ENCODE measurements at places on chromosomes 4 and X.

- peak; percentile 1 for DNase-seq
Observed at GRCh38 chrX:46125111-46125510, 420.1 kb downstream of the ZNF674 start.

DNA sequence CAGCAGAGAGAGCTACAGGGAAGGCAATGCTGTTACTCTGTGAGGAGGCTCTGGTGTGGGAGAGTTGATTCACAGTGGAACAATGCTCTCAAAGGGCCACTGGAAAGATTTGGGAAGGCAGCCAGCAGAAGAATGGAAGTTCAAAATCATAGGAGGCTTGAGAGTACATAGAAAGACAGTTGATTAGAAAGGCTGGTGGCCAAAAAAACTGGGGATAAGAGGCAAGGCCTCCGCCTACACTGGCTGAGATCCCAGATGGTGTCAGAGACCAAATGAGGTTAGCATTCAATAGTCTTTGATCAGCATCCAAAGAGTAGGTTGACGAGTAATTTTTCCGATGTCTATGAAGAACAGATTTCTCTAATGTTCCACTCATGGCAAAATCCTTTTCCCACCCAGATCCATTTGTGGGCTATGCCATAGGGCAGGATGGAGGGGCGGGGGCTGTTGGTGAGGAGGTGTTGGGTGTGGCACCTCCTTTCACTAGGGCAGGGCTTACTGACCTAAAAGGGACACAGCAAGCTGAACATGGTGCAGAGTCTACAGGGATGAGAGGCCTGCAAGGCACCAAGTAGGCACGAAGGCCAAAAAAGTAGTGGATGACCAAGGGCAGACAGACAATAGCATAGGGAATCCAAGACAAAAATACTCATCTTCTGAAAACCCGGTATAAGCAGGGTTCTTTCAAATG lies 15.1 kb downstream of the TEC start:
- no peak for DNase-seq

DNA sequence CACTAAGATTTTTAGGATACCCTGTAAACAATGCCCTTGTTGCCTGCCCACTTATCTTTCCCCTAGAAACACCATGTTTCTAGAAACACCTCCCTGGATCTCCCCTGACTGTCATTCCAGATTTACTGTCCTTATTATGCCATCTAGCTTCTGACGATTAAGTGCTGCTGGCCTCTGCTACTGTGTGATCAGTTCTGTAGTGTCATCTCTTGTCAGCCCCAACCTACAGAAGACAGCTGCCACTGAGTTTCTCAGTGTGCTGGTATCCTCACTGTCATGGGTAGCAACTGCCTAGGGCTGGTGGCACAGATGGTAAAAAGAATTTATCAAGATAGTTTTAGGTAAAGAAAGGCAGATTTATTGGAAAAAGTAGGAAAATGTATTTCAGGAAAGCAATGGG lies 68.7 kb upstream of the WWC2 start:
- DNase-seq: no peak

GRCh38 chrX:2574271-2574670 lies 73.5 kb upstream of the DHRSX start:
- no peak for DNase-seq

- no peak for DNase-seq
Observed at GRCh38 chrX:47507153-47507867, 24.3 kb upstream of the ZNF41 start.

GRCh38 chr4:150960079-150960478 lies 55.0 kb downstream of the LRBA start:
- DNase-seq: no peak

DNA sequence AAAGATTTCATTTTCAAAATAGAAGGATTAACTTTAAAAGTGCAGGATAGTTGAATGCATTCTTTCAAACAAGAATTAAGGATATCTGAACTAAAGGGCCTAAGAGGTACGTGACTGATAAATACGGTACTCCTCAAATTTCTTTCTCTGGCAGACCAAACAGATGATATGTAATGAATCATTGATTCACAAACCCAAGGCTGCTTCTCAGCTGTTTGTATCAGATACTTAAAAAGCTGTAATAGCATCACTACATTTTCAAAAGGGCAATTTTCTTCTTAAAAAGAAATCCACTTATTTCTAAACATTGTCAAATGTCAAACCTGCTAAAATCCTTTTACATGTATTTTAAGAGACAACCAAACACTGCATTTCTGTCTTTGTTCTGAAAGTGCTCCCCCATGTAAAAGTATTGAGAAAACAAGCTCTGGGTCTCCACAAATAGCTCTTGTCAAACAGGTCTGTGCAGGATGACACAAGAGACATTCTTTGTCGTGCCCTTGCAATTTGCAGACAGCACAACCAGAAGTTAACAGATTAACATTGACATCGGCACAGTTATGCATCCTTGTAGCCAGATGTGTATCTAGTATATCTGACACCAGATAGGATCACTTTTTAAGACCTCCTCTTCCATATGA lies 82.0 kb downstream of the MANBA start:
- DNase-seq: no peak

DNA sequence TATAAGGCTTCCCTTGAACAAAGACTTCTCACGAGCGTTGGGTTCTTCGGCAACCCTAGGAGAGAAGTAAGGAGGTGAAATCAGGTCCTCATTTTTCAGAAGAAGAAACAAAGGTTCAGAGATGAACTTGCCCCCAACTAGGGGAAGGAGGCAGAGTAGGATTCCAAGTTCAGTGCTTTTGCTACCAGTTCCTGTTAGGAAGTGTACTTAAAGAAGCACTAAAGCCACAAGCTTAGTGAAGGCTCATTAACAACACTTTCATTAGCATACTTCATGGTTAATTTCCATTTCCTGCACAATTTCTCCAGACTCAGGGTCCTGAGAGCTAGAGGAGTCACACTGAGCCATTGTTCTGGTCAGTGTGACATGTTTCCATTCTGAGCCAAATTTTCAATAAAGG lies 52.1 kb downstream of the VSIG4 start:
- peak; percentile 73 for DNase-seq

DNA sequence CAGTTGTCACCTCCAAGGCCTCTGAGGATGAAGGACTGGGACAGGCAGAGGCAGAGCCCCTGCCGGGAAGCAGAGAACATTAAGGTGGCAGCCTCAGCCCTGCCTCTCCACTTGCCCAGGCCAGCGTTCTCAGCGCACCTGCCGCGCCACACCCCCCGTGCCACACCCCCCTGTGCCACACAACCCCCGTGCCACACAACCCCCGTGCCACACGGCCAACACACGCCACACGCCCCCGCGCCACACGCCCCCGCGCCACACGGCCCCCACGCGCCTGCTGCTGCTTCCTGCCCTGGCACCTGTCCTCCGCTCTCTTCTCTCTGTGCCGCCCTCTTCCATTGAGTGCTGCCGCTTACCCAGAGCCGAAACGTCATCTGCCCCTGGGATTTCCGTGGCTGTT lies 58.0 kb upstream of the ZFP42 start:
- DNase-seq: no peak

GRCh38 chrX:110034036-110034435 lies 31.1 kb downstream of the TMEM164 start:
- no peak for DNase-seq

DNA sequence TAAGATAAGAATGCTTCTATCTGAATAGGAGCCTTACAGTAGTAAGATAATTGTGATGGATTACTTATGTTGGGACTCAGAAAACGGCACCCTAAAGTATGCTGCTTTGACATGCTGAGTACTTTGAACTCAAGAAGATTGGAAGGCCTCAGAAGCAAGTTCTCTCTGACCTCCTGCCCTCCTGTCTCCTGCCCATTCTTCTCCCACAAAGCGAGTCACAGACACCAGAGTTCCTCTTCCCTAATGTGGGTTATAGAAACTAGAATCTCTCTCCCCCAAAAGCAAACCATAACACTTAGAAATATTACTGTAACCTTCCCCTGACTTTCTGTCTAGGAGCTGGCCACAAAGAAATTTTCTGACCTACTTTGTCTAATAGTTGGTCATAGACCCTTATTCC lies 76.5 kb downstream of the DDIT4L start:
- DNase-seq: no peak

DNA sequence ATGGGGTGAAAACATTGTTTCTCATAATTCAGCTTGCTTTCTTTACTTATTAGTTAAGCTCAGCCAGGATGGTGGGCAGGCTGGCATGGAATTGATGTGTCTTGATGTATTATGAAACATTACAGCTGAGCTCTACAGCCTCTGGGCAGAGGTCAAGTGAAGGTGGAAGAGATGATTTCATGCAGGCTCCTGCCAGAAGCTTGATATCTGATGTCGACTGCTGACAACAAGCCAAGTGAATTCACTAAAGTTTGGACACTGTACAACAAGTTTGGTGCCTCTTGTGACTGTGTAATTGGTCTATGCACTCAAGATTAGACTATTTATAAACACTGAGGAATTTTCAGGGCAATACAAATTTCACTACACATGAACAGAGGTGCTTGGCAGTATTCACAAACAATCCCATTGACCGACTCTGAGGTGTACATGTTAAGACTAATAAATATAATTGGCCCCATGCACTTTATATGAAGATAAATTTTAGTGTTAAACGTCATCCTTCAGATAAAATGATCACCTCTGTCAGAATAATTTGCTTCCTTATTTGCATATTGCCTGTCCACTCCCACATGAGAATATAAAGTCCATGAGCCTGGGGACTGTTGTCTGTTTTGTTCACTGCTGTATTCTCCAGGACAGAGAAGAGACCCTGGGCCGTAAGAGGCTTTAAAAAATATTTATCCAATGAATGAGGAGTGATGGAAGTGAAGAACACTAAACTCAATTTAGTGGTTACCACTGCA lies 612.2 kb downstream of the IQCM start:
- DNase-seq: no peak

DNA sequence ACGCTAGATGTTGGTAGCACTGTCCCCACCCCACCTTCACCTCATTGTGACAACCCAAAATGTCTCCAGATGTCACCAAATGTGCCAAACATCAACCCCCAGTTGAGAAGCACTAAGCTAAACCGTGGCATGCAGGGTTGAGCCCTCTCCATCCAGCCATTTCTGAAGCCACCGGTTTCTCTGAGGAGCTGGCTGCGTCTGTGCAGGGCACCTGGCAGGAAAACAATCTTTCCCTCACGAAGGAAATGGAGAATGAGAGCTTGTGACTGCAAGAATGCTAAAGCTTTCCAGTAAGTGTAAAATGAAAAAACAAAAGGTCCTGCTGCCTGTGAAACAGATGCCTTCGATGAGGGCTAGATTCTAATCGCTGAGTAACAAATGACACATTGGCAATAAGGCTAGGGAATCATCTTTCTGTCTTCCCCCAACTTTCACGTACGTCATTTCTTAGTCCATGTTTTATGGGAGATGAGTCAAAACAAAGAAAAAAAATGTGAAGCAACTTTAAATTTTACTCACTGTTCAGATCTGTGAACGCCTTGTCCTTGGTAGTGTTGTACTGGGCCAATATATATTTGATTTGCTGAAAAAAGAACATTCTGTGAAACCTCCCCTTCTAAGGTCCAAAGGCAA lies 59.9 kb downstream of the PROM1 start:
- DNase-seq: no peak

GRCh38 chrX:41779941-41780340 lies 56.0 kb downstream of the GPR82 start:
- no peak for DNase-seq

DNA sequence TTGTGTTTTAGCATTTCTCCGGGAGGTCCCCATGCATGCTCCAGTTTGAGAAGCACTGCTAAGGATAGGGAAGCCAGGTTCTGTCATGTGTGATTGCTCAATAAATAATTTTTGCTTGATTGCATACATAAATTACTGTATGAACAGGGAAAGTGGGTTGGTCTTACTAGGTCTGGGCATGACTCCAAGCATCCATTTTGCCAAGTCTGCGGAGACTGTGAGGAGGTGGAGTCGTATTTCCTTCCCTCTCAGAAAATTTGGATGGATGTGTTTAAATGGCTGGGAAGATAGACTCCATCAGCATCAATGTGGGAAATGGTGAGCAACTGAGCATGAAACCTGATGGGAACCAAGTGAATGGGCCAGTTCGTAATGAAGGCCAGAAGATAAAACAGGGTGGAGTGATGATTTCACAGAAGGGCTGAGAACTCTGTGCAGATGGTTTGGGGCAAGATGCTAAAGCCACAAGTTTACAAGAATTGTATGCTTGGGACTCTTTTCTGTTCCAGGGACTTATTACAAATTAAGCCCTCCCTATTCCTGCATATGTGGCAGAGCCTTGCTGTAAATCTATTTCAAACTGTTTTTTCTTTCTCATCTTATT lies 84.1 kb downstream of the NHS start:
- DNase-seq: no peak

GRCh38 chr4:186537843-186538521 lies 17.4 kb downstream of the MTNR1A start:
- no peak for DNase-seq

DNA sequence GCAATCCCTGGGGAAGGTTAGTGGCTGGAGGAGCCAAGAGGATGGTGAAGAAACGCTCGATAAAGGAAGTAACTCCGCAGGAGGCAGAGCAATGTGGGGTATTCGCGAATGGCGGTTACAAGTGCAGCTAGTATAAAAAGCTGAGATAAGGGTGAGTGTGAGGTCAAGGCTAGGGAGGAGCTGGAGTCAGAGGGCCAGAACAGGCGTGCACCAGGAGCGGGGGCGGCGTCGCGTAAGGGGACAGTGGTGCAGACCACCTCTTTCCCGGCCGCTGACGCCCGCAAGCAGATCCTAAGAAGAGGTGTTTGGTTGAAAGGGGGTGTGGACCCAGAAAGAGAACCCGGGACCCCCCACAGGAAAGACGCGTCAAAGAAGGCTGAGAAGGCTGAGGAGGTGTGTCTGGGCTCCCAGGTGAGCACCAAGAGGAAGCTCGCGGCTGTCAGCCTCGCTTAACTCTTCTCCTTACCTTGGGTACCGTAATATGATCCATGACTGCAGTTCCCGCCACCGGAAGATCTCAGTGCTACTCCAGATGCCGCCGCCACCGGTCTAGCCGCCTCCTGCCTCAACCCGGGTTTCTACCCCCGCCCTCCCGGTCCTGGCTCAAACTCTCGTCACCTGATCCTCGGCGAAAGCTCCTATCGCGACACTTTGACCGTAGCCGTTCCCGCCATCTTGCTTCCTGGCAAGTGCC lies at the start of gene MTMR8:
Gene MTMR8 (minus strand): TSS at position 579 of the 694 bp plus-strand sequence. CDS start 89 bp downstream, at position 490.
- peak; percentile 30 for DNase-seq

- no peak for DNase-seq
Observed at GRCh38 chrX:64456828-64457227, 61.6 kb upstream of the MTMR8 start.

GRCh38 chr4:119152741-119153140 lies 17.1 kb downstream of the MYOZ2 start:
- no peak for DNase-seq

GRCh38 chr4:14196131-14196530 lies 568.6 kb upstream of the BOD1L1 start:
- DNase-seq: no peak

DNA sequence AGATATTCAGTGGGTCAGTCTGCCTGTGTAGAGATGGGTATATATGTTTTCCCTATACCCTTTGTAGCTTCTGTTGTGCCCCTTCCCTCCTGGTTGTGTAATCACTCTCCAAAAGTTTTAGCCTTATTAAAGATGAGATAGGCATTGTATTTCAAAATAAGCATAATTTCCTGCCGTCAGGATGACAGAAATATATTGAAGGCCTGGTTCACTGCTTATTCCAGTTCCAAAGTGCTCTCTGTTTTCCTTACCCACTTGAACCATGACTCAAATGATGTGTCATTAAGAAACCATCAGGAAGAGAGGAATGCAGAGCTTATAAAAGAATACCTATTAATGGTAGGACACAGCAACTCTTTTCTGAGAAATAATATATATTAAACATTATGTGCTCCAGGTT lies 178.5 kb downstream of the GABRB1 start:
- DNase-seq: no peak
